GM12864 (cell line): ENCODE measurements at places on chromosomes 12 and 14.
A peak's percentile ranks its signal among the peaks of the same experiment; 100 is the strongest.

GRCh38 chr14:96582995-96583394 is 80.8 kb downstream of the PAPOLA start:
- DNase-seq: no peak

GRCh38 chr12:1907652-1908611 is 10.5 kb downstream of the CACNA2D4 start:
- no peak for DNase-seq

- no peak for DNase-seq
These were observed 93.0 kb downstream of the NT5DC3 start for GRCh38 chr12:103748002-103748401.

- DNase-seq: no peak
These were observed 36.4 kb upstream of the FBRSL1 start for GRCh38 chr12:132453361-132454192.

- DNase-seq: no peak
These were observed 192.2 kb upstream of the C14orf180 start for GRCh38 chr14:104387022-104388010.

DNA sequence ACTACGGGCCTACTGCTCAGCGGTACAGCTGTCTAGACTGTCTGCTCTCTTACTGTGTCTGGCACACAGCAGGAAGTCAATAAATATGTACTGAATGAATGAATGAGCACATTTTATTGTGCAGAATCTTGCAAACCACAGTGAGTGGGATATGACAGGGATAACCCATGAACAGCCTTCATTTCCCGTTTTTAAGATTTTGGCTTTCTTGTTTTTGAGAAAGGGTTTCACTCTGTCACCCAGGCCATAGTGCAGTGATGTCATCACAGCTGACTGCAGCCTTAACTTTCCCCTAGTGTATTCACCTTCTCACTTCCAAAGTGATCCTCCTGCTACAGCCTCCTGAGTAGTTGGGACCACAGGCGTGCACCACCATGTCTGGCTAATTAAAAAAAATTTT is 203.1 kb downstream of the AEBP2 start:
- no peak for DNase-seq

- DNase-seq: no peak
These were observed 13.1 kb downstream of the NKX2-1 start for GRCh38 chr14:36506732-36507614.

DNA sequence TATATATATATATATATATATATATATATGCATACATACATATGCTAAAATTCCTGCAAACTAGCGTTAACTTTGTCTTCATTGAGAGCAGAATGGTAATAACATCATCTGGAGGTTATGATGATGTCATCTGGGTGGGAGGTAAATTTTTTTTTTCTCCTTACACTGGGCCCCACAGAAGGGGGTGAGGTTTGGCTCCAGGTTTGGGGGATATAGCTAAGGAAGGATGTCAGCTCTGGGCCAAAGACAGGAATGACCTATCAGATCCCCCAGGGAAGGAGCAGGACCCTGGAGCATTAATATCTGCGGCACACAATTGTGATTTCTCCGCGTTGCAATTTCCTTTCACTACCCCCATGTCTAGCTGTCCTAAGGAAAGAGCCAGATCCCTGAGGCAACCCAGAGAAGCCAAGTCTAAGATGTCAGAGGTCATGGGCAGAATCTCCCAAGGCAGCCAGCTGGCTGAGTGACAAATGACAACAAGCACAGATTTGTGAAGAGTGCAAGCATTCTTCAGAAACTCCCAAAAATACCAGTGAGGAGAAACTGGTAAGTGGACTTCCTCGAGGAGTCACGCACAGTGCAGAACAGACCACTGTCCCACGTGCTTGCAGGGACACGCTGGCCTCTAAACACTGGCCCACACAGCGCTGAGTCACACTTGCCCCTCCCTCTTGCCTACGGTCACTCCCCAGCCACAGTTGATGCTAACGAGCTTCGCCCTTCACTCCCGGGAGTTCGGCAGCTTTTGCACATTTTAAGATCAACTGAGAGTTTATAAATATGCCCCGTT is 9.9 kb downstream of the UBC start:
- no peak for DNase-seq

GRCh38 chr12:79844693-79845092 is 90.2 kb downstream of the PPP1R12A start:
- no peak for DNase-seq

GRCh38 chr12:59675461-59675860 is 79.6 kb downstream of the SLC16A7 start:
- no peak for DNase-seq

DNA sequence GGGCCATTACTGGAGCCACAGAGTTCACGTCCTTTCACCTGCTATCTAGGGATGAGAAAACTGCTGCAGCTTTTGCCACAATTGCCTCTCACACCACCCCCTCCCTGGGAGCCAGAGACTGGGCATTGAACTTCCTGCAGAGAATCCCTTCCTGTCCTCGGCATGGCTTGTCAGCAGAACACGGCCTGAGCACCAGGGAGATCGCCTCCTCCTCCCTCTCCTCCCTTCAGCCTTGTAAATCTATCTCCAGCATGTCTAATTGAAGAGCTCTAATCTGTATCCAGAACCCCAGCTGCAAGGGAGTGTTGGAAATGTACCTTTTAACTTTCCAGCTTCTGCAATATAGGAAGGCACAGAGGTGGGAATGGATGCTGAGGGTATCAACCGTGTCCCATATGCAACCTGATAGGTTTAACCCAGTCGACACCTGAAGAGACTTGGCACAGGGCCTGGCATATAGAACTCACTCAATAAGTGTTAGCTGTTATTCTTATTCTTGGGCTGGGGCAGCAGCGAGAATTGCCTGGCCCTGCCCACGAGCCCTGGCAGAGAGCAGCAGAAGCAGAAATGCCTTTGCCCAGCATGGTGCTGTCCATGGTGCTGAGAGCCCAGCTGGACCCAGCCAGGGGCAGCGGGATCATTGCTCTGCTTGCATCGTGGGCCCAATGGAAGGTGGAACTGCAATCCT is 26.8 kb downstream of the TMEM63C start:
- no peak for DNase-seq

DNA sequence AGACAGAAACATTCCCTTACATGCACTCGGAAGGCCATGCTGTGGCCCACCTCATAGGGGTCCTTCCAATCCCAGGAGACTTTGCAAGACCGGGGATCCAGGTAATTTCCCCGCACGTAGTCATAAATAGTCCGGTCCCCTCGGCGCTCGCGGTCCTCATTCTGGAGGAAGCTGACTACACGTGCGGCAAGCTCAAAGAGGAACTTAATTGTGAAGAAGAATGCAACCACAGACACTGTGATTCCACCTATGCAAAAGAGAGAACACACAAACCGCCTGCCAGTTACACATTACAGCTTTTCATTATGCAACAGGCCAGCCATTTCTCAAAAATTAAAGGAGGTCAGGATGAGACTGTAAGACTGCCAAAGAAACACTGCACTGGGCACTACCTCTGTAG is 28.4 kb downstream of the AREL1 start:
- peak; percentile 16 for DNase-seq

DNA sequence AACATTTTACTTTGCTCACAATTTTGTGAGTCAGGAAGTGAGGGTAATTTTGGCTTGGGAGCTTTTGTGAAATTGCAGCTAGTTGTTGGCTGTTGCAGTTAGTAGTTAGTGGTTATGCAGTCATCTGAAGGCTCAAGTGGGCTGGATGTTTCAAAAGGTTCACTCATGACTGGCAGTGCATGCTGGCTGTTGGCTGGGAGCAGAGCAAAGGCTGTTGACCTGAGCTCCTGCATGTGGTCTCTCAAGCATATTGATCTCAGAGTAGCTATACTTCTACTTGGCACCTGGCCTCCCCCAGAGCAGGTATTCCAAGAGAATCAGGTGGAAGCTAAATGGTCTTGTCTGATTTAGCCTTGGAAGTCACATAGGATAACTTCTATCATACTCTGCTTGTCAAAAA is 414.1 kb upstream of the STXBP6 start:
- no peak for DNase-seq

- no peak for DNase-seq
These were observed 338.9 kb downstream of the AEBP2 start for GRCh38 chr12:19778172-19778571.

DNA sequence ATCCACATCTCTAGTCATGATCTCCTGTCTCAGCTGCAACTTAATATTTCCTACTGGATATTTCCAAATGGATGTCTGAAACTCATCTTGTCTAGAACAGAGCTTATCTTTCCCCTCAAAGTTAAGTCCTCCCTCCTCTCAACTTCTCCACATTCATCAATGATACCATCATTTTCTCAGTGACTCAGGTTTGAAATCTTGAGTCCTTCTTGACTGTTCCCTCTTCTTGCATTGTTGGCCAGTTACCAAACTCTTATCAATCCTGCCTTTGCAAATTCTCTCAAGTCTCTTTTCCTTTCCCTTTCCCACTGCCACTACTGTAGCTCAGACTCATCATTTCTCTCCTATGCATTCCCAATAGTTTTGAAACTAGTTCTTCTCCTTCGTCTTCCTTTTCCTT is 14.3 kb upstream of the CHURC1 start:
- DNase-seq: no peak

GRCh38 chr12:110742096-110742717 is 484 bp downstream of the PPP1CC start:
- DNase-seq: no peak

DNA sequence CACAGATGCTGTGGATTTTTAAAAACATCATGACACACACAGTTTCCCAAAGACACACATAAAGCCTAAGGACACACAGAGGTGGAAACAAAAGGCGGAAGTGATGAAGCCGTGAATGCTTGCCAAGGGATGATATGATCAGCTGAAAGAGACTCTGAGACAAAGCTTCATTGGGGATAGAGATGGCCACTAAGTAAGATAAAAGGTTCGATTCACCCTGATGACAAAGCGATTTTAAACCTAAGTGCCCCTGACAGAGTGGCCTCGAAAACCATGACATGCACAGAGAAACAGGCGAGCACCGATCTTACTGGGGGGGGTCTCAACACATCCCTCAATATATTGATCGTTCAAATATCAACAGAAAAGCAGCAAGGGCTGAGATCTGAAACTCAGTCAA is 20.3 kb upstream of the EIF5 start:
- no peak for DNase-seq

- no peak for DNase-seq
These were observed 251.7 kb downstream of the TMEM132C start for GRCh38 chr12:128518644-128519043.

DNA sequence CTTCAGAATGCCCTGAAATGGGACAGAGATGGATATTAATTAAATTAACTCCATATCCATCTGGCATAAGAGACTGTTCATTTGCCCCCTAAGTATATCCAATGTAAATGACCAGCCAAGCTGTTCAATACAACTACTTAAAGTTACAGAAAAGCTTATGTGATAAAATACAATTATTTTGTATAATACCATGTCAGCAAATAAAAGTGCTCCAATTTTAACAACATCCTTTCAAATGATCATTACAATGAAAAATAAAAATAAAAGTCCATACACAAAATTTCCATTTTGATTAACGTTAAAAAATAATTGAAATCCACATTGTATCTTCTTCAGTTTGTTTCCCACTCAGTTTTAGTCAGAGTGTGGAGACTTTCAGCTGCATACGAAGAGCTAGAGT is 5.7 kb downstream of the CLEC6A start:
- no peak for DNase-seq

DNA sequence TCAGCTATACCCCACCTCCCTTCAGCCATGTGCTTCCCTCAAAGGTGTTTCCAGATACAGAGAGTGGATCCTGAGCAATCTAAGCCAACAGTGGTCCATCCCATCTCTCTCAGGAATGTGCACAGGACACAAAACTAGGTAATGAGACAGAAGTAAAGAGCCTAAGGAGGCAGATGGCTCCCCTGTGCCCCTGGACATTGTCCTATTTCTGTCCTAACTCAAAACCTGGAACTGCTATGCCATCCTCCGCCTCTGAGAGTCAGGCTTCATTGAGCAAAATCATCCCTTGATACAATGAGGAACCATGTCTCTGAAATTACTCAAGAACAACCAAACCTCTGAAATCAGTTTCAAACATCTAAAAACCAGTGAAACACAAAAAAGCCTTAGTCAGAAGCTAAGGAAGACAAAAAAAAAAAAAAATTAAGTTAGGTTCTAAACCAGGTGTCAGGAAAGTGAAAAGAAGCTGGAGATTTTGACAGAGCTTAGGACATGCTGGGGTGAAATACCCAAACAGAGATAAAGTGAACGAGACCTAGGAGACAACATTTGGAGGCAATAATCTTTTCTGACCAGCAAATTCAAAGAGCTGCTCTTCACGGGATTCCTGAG is 200.3 kb upstream of the PLEKHG7 start:
- peak; percentile 72 for DNase-seq

- no peak for DNase-seq
These were observed 1.4 kb downstream of the CALCOCO1 start for GRCh38 chr12:53725824-53726223.

GRCh38 chr12:8123124-8123912 is at the start of gene CLEC4A:
CLEC4A (plus strand) TSS chr12:8123617; CDS start chr12:8123879, 262 bp downstream.
- no peak for DNase-seq

DNA sequence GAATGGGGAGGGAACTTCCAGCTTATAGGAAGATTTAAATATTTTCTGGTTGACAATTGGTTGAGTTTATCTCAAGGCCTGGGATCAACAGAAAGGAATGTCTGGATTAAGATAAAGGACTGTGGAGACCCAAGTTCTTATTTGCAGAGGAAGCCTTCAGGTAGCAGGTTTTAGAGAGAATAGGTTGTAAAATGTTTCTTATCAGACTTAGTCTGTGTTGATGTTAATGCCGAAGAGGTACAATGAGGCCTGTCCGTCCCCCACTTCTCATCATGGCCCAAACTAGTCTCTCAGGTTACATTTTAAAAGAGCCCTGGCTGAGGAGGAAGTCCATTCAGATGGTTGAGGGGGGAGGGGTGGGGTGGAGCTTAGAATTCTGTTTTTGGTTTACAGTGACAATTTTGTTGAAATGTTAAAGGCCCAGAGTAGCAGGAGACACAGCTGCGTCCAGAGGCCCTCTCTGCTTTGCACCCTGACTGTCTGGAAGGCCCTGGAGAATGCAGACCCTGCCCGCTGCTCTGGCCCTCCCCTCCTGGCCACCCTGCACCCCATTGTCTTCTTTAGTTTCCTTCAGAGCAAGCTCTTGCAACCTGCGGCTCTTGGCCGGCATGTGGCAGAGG is 672.5 kb upstream of the TMEM132C start:
- DNase-seq: no peak

- no peak for DNase-seq
These were observed 7.3 kb downstream of the AKT1 start for GRCh38 chr14:104788161-104788818.

GRCh38 chr14:24054646-24055045 is 2.8 kb downstream of the CARMIL3 start:
- no peak for DNase-seq

DNA sequence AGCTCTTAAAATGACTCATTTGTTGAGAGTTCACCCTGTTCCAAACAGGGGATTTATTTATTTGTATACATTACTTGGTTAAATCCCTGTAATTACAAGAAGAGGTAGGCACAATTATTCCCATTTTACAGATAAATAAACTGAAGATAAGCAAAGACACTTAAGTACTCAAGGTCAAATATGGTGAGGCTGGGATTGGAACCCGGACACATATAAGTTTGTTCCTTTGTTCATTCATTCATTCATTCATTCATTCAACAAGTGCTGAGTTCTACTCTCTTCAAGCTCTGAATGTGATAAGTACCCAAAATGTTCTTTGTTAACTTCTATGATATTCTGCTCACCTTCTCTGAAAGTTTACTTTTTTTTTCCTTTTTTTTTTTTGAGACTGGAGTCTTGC is 2.4 kb upstream of the TRIM9 start:
- no peak for DNase-seq
